AG20443 (cell line): ENCODE measurements at places on chromosomes 1 and 21.

- DNase-seq, result peak; percentile 79
Observed at GRCh38 chr1:84366786-84367185, 31.5 kb upstream of the DNASE2B start.

DNA sequence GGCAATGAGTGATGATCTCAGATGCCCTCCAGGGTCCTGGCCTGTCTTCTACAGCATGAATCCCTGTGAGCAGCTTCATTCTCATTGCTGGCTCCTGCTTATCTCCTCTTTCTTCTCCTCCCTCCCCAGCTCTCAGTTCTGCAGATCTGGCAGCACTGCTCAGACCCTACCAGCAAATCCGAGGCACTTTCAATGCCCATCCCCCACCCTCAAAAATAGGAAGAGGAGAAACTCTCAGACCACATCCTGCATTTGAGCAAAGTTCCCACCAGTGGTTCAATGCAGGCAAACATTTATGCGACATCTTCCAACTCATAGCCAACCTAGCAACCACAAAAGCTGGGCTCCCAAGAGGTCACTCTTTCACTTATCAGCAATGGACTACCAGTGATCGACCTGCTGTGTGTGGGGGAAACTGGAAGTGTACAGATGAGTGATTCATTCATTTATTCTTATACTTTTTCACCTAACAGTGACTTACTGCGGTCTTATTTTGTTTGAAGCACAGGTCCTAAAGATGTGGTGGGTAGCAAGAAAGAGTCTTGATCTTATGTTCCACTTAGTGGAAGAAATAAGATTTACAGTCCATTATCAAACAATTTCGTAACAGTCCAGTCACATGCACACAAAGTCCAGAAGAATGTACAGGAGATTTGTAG, 5.8 kb upstream of the CHI3L2 start:
- DNase-seq, result no peak

DNA sequence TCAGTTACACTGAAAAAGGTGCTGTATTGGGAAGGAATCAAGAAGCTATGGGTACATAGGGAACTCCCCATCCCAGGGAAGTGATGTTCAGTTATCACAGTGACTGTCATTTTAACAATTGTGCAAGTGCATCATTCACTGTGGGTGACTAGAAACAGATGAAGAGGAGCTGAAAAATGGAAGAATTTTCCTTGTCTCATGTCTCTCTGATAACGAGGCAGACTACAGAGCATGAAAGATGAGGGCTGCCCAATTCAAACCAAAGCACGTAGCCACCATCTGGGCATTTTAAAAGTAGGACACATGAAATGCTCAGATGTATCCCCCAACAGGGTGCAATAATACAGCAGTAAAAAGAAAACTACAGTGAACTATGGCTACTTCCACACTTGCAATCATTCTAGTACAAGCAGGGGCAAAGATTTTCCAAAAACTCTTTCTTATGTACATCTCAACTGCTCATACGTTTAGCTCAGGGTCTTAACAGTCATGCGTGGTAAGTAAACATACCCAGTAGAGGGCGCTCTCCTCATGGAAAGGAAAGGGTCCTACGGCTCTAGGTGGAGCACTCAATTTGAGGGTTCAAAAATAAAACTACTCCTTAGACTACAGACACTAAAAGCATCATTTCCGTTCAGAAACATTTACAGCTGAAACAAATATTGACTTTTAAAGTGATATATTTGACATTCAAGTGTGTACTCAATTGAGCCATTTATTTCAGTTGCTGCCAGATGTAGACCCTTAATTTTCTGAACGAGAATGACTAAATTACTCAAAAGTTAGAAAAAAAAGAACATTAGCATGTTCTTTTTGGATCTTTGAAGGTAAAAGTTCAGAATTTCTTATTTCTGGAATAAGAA, 143.2 kb downstream of the KCTD3 start:
- DNase-seq, result peak; percentile 45

- peak; percentile 45 for DNase-seq
Observed at GRCh38 chr1:41661428-41662060, 177.1 kb upstream of the EDN2 start.

GRCh38 chr1:22607154-22607553, 29.3 kb upstream of the C1QA start:
- DNase-seq, result peak; percentile 40

- peak; percentile 69 for DNase-seq
Observed at GRCh38 chr1:26602378-26602959, 72.9 kb downstream of the RPS6KA1 start.

GRCh38 chr1:99554727-99555126, 91.2 kb upstream of the PALMD start:
- no peak for DNase-seq

DNA sequence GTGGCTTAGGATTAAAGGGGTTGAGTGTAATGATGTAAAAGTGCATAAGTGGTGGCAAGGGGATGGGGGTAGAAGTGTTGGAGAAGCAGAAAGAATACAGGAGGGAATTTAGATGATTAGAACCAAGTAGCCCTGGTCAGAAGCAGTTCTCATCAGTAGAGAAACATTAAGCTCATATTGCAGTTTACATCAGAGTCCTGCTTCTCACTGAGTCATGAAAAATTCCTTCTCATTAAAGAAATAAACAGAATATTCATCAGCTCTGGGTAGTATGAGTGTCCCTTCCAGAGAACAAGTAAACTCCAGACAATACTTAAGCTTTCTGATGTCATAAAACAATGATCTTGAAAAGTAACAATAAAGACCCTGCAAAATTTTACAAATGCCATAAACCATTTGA, 36.5 kb downstream of the LRRIQ3 start:
- no peak for DNase-seq

DNA sequence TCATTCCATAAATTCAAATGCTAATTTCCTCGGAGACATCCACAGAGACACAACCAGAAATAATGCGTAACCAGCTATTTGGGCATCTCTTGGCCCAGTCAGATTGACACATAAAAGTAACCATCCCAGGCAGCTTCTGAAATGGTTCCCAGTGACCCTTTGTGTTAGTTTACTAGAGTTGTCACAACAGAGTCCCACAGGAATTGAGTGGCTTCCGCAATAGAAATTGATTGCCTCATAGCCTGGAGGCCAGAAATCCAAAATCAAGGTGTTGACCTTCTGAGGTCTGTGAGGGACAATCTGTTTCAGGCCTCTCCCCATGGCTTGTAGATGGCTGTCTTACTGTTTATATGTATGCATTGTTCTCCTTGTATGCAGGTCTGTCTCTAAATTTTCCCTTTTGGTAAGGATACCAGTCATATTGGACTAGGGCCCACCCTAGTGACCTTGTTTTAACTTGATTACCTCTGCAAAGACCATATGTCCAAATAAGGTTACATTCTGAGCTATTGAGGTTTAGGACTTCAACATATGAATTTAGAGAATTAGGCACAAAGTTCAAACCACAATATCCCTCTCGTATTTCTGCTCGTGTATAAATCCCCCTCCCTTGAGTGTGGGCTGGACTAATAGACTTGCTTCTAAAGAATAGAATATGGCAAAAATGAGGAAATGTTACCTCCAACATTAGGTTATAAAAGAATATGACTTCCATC, 78.2 kb upstream of the FGGY start:
- DNase-seq, result no peak

DNA sequence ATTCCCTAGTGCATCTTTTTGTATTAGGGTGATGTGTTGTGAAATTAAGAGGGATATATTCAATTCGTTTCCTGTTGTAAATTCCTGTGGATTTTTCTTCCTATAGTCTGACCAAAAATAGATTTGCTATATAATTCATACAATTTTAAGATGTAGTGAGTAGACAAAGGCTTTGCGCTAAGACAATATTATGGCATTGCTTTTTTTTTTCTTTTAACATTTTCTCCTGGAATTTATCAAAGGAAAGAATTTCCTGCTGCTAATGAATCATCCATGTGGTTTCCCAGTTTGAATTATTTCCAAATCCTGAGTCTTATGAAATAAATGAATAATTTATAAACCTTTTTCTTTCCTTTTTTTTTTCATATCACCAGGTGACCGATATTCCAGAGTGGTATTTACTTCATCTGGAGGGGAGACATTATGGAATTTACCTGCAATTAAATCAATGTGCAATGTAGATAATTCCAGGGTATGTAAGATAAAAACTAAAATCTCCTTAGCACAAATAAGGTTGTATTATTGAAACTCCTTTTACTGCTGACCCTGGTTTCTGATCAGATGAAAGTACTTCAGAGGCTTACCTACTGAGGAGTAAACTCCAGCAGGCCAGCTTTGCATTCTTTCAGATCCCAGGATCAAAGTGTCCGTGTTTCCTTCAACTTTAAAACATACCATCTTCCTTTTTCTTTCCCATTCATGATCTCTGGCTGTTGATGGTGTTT, 148.4 kb downstream of the TLR5 start:
- peak; percentile 45 for DNase-seq

- DNase-seq, result peak; percentile 11
Observed at GRCh38 chr1:67888216-67889106, 55.2 kb upstream of the GNG12 start.

DNA sequence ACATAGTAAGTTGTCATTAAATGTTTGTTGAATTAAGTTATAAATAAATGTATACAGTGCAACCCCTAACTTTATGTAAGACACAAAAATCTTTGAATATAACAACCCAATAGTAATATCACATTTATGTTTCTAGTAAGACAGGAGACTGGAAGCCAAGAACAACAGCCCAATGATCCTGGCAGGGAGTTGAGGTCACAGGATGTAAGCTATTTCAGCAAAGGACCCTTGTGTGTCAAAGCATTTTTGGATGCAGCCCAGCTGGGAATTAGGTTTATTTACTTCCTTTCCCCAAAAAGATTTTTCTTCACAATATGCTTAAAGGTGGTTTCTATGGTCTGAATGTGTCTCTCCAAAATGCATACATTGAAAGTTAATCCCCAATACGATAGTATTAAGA, 34.0 kb upstream of the ABCA4 start:
- DNase-seq, result no peak

DNA sequence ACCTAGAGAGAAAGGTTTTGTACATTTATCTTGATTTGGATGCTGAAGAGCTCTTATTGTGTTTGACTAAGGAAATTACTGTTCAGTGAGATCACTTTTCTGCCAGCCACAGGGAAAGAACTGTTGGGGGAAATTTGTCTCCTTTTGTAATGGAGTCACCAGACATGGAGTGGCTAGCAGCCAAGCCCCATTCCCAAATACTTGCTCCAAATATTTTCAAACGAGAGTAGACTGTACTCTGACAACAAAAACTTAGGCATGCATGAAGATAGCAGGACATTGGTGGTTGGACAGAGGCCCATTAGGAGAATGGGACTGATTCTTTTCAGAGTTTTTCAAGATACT, 21.1 kb downstream of the IPO9 start:
- DNase-seq, result peak; percentile 80

DNA sequence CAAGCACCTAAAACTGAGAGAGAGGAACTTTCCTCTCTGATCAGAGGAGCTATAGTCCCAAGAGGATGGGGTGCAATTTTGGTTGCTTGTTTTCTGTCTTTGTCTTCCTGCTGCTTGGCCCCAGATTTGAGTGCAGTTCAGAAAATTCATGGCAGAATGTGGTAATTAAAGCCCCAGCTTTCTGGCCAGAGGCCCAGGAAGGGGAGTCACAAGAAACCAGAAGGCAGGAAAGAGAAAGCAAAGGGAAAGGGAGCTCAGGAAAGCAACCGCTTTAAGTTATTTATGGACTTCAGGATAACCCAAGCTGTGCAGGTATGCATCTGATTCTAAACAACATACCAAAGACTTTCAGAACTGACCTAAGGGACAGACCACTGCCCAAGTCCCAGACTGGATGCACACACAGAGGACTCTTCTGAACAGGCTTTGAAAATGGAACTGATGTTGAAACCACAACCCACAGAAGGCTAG, 88.8 kb downstream of the ST3GAL3 start:
- DNase-seq, result peak; percentile 71
